ENCODE measurements at places on chromosomes 6 and 20. TPM values are rescaled to one million over a fixed set of nuclear protein-coding genes. Genes with fewer than 3 reads are reported as not detected.

GRCh38 chr6:163730246-163731210, 316.0 kb downstream of the QKI start:
- H3K4me3 ChIP-seq: no peak overlapping the region
- H3K36me3 ChIP-seq: no peaks in the 10 kb centered on the region
- no peak for DNase-seq
- H3K27ac ChIP-seq: no peak overlapping the region
- H3K4me1 ChIP-seq: no peaks in the 10 kb centered on the region
- no peaks in the 10 kb centered on the region for H3K27me3 ChIP-seq

DNA sequence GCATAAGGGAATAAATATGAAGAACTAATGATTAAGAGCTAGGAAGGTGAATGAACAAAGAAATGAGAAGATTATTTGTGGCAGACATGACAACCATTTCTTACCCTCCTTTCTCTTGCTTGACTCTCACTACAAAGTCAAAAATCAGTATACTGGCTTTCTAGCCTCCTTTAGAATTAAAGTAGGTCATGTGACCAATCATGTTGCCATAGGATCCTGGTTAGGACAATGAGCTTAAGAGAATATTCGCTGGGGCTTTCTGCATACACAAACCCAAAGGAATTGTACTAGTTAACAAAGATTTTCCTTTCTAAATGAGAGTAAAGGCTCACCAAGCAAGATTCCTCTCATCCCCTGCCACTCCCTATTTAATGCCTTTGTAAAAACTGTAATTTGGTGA, 76.0 kb upstream of the ID4 start:
- H3K4me1 ChIP-seq: no peaks in the 10 kb centered on the region
- H3K27ac ChIP-seq: no peak overlapping the region
- DNase-seq: no peak

The FOXF2 gene
- total RNA-seq: not detected

The BTNL2 gene
- total RNA-seq: not detected

DNA sequence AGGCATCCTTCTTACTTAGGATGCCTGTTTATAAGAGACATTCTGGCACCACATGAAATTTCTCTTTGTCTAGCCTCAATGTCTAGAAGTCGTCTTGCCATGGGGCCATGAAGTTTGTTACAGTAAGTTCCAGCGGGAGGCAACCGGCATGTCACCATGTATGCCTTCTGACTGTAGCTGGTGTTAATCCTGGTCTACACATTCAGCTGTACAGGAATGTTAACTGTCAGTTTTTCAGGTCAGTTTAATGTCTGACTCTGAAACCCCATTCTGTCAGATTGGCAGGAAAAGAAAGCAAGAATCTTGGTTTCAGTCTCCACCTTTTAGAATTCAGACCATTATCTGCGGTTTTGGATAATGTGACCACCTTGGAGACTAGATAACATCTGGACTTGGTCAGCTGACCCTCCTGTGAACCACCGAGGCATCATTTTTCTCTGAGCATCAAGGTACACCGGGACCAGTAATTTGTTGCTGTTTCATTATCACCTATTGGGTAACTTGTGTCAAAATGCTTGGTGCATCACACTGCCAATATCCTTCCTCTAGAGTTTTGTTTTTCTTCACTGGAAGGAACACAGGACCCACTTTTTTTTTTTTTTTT, 228.7 kb downstream of the DOK5 start:
- H3K27me3 ChIP-seq: no peaks in the 10 kb centered on the region
- no peak overlapping the region for H3K4me3 ChIP-seq
- no peaks in the 10 kb centered on the region for H3K4me1 ChIP-seq
- DNase-seq: no peak
